ENCODE measurements at places on chromosomes 2 and 18.
A peak's percentile ranks its signal among the peaks of the same experiment; 100 is the strongest.

GRCh38 chr2:241095594-241096290 is 6.3 kb downstream of the MTERF4 start:
- no peak for DNase-seq

DNA sequence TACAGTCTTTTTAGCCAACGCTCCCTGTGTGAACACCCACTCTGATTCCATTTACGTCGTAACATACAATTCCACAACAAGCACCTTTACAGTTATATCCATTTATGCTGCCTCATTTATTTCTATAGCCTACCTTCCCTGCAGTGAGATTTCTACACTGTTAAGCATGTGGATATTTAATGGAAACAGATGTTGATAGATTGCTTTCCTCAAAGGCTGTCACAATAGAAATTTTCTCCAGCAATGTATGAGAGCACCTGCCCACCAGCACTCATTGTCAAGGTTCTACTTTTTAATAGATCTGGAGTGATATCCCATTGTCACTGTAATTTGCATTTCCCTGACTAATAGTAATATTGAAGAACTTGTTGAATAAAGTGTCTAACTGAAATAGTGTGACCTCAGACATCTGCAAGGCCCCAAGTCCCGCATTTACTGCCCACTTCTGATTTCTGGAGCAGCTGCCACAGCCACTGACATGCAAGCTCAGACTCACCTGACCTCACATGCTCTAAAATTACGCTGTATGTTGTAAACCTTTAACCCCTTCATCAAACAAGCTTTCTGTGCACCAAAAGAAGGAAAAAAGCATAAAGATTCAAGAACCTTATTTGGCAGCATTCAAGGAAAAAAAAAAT is 295.1 kb downstream of the CNTNAP5 start:
- no peak for DNase-seq

- no peak for DNase-seq
Measured at GRCh38 chr2:28681158-28681571, 70.5 kb upstream of the PPP1CB start.

- no peak for DNase-seq
Measured at GRCh38 chr2:2642906-2643890, 312.1 kb upstream of the MYT1L start.

GRCh38 chr2:270861-271260 is 6.1 kb downstream of the ACP1 start:
- no peak for DNase-seq

DNA sequence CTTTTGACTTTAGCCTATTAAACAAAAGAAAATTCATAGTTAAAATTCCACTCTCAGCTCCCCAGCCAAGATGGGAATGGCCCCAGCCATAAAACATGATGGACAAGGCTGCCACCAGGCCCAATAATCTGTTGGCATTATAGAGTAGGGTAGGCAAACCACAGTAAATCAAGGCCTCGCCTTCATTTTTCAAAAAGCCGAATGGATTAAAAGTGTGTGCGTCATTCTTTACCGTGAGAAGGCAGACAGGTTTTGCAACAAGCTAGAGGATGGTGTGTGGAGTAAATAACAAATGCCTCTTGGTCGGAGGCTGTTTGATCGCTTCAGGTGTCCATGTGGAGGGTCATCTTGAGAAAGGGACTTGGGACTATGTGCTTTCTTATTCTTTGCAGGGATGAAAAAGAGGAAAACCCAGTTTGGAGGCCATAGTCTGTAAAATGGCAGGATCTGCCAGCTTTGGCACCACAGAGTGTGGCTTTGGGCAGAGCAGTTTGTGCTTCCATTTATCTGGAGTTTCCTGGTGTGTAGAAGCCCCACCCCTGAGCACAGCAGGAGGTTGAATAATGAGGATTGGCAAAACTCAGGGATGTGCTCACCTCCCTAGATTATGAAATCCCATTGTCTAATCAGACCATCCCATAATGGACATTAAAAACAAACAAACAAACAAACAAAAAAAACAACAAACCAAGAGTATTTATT is 57.1 kb upstream of the ITGB6 start:
- no peak for DNase-seq

DNA sequence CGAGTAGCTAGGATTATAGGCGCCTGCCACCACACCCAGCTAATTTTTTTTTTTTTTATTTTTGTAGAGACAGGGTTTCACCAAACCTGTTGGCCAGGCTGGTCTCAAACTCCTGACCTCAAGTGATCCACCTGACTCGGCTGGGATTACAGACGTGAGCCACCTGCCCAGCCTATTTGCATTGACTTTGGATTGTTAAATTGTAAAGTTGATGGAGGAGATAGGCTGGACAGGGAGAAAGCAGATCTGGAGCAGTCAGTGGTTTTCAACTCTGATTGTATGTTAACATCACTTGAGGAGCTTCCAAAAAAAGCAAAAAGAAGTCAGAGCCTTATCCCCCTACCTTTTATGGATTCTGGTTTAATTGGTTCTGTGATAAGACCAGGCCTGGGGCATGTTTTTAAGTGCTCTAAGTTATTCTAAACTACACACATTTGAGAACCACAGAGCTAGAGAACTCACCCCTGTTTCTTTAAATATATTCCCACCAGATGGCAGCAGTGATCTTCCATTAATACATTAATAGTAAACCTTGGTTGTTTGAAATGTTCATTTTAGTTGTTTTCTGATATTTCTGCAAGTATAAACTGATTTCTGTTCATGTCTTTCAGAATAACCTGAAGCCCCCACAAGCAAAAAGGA is 7.5 kb downstream of the C2orf49 start:
- no peak for DNase-seq

DNA sequence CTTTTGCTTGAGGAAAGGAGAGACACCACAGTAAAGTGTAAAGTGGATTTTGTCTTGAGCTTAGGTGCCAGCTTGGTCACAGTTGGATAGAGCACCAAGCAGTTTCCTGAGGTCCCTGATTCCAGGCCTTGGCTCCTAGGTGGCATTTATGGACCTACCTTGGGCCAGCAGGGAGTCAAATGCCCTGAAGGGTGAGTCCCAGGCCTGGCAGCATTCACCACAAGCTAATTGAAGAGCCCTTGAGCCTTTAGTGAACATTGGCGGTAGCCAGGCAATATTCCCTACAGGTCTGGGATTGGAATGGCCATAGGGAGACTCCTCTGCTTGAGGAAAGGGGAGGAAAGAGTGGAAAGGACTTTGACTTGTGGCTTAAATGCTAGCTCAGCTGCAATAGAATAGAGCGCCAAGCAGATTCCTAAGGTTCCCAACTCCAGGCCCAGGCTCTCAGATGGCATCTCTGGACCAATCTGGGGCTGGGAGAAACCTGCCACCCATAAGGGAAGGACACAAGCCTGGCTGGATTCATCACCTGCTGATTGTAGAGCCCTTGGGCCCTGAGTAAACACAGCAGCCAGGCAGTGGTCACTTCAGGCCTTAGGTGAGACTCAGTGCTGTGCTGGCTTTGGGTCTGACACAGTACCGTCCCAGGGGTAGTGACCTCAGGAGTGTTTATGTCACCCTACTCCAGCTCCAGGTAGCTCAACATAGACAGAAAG is 137.5 kb upstream of the OTOS start:
- DNase-seq, result no peak

DNA sequence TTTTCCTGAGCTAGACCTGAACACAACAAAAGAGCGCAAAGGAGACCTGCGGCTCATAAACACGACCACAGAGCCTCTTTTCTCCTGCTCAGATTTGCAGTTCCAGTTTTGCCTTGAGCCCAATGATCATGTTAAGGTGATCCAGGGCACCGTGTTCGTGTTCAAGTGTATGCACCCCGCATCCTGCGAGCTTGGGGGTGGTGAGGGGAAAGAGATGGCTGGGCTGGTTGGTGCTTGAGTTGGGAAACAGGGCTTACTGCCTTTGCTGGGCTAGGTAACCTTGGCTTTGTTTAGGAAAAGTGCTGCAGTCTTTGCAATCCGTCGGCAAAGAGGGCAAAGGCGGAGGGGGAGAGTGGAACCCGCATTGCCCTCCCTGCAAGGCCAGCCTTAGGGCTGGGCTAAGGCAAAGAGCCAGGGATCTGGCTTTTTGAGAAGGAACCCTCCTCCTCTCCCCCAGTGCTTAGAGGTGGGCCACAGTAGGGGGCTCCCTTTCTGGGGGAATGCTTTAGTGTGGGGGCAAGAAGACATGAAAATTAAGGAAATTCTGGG is 1.3 kb downstream of the HOXD10 start:
- DNase-seq, result no peak

DNA sequence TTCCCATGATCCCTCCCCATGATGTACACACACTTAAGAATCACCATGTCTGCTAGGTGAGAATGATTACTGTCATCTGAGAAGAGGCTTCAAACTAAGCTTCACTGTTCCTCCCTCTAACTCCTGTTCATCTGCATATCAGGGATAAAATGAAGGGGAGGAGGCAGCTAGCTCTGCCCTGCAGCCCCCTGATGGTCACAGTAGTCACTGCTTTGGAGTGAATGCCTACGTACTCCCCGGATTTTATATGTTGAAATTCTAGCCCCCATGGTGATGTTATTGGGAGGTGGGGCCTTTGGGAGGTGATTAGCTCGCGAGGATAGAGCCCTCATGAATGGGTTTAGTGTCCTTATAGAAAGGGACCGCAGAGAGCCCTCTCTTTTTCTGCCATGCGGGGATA is 156.4 kb downstream of the NCKAP5 start:
- peak; percentile 7 for DNase-seq

DNA sequence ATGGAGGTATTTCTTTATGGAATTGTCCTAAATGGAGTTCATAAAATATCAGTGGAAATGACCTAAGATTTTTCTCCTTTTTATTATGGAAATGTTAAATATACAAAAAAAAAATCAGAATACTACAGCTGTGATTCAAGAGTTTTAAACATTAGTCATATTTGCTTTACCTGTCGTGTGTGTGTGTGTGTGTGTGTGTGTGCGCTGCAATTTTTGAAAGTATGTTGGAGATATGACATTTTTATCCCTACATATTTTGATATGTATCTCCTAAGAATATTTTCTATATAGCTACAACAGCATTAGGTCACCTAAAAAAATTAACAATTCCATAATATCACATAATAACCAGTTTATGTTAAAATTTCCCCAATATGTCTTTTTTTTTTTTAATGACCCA is 85.5 kb downstream of the FAM117B start:
- no peak for DNase-seq

- DNase-seq, result no peak
Measured at GRCh38 chr18:73924836-73925235, 222.8 kb downstream of the FBXO15 start.

GRCh38 chr18:13436576-13436975 is 218.0 kb downstream of the LDLRAD4 start:
- no peak for DNase-seq

DNA sequence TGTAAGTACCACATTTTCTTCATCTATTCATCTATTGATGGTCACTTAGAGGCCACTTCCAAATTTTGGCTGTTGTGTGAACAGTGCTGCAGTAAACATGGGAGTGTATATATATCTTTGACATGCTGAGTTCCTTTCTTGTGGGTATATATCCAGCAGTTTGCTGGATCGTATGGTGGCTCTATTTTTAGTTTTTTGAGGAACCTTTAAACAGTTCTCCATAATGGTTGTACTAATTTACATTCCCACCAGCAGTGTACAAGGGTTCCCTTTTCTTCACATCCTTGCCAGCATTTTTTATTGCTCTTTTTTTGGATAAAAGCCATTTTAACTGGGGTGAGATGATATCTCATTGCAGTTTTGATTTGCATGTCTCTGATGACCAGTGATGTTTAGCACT is 7.3 kb upstream of the ATP5MC3 start:
- DNase-seq, result no peak

DNA sequence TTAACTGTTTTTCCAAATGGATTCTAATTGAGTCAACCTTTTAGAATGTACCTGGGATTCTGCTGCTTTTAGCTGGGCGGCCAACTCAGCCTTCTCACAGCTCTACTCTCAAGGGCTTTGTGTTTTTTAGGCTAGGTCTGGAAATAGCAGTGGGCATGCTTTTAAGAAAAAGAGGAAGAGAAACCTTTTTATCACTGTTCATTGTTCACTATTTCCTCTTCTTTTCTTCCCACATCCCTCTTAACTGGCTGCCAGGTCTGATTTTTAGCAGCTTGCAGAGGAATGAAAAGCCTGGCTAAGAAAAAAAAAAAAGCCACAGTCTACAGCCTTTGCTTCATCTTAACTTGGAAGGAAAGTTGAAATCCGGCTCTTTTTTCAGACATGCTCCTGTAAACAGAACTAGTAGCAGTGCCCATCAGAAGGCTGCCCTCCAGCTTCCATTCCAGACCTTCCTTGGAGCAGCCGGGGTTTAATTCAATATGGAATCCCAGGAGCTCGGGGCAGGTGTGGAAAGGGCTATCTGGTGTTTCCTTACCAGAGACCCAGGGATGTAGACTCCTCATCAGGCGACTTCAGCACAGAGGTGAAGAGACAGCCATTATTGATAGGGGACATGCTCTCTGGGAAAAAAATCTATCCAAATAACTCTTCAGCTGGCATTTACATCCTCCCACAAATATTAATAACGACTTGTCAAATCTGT is 230.7 kb downstream of the MYO3B start:
- peak; percentile 12 for DNase-seq

Measured in endothelial cell (in vitro differentiated cells).